Head of caudate nucleus (tissue), 42 donors: ENCODE measurements at places on chromosomes 7 and 10.

- no peak for DNase-seq
Measured at GRCh38 chr10:10792681-10793080, 225.0 kb upstream of the CELF2 start.

DNA sequence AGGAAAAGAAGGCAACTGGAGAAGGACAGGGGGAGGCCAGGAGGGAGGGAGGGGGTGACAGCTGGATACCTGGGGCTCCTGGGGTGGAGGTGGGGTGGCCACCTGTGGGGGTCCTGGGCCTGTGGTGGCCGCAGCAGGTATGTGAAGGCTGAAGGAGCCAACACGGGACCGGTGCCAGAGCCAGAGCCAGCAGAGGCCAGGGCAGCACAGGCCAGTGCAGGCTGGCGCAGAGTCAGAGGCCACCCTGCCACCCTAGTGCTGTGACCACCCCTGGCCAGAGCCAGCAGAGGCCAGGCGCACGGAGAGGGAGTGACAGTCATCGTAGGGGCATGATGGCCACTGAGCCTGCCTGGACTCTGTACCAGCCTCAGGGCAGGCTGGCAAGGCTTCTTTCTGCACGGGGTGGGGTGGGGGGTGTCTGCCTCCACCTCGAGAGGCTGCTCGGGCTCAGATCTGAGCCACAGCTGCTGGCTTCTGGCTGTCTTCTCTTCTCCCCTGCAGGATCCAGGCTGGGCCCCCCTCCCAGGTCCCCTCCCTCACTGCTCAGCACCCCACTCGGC, 28.8 kb downstream of the YKT6 start:
- no peak for DNase-seq

DNA sequence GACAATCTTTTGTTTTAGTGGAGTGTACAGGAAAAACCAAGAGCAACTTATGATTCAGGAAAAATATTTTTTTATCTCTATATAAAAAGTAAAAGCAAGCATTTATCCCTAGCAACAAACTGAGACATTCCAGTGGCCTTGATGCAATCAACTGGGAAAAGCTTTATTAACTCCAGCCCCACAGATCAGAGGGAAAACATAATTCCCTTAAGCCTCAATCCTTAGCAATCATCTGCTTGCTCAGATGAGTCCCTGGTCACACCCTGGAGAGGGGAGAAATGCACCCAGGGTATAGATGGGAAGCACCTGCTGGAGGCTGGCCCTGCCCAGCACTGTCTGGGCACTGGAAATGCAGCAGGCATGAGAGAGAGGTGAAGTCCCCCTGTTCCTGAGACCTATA, 636.6 kb downstream of the TNS3 start:
- no peak for DNase-seq

- no peak for DNase-seq
Measured at GRCh38 chr10:61284222-61284890, 168.8 kb downstream of the TMEM26 start.

GRCh38 chr10:64312876-64313275, 791.7 kb downstream of the REEP3 start:
- DNase-seq = no peak

DNA sequence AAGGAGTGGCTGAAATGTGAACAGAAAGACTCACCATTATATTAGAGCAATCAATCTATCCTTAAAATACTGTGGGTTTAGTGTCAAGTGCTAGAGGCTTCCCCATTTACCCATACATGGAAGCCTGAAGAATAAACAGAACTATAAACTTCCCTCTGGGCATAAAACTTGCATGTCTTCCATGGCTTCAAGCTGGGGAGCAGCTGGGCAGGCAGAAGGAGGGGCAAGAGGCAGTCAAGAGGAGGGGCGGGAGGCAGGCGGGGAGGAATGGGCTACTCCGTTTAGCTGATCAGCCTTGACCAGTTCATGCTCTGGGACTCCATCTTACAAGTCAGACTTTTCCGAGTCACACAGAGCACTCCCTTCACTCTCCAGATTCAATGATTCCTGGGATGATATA, 3.5 kb upstream of the PRSS1 start:
- no peak for DNase-seq

GRCh38 chr7:151416941-151417315, 7.1 kb upstream of the WDR86 start:
- no peak for DNase-seq

- no peak for DNase-seq
Measured at GRCh38 chr7:46173476-46174195, 252.6 kb upstream of the IGFBP3 start.

DNA sequence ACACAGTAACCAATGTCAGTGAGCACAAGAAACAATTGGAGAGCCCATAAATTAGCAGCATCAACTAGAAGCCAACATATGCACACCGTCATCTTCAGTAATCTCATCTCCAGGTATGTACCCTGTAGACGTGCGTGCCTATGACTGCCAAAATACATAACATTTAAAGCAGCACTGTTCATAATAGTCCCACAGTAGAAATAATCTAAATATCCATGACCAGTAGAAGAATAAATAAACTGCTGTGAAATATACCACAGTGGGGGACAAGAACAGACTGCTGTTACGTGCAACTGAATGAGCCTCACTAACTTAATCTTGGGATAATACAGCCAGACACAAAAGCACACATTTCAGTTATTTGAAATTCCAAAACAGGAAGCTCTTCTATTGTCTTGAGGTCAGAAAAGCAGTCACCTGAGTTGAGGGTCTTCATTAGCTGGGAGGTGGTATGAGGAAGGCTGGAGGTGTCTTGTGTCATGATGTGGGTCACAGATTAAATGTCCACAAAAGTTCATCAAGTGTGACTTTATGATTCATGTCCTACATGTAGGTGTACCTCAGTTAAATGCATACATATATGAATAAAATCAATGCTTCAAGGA, 454.2 kb upstream of the AKR1E2 start:
- no peak for DNase-seq

GRCh38 chr7:149223176-149223575, 16.3 kb upstream of the ZNF212 start:
- no peak for DNase-seq
